ENCODE measurements at places on chromosomes 13 and 19. TPM values are rescaled to one million over a fixed set of nuclear protein-coding genes. Genes with fewer than 3 reads are reported as not detected.

TMEM190 gene
- not detected for total RNA-seq

SGCG gene
- not detected for total RNA-seq

CACNA1A gene
- total RNA-seq = not detected

LILRB3 gene
- total RNA-seq = not detected

ZNF208 gene
- 1.1 TPM for total RNA-seq

PLK5 gene
- not detected for total RNA-seq

NAPSA gene
- 0.15 TPM for total RNA-seq

ZNF223 gene
- total RNA-seq = 4.3 TPM

OR7C1 gene
- total RNA-seq = not detected

KISS1R gene
- total RNA-seq = not detected

KLF2 gene
- total RNA-seq = not detected

REEP6 gene
- 2.7 TPM for total RNA-seq

CCDC70 gene
- total RNA-seq = not detected

LIN37 gene
- 7.6 TPM for total RNA-seq

LYPD3 gene
- total RNA-seq = 18.9 TPM

BRCA2 gene
- 7.2 TPM for total RNA-seq

CGB8 gene
- total RNA-seq = not detected

RAB4B gene
- 21.7 TPM for total RNA-seq

SULT2A1 gene
- total RNA-seq = not detected

FFAR3 gene
- not detected for total RNA-seq

ASF1B gene
- total RNA-seq = 43.2 TPM

SPTBN4 gene
- 1.2 TPM for total RNA-seq

NLRP7 gene
- total RNA-seq = not detected

SLC10A2 gene
- total RNA-seq = not detected

DZIP1 gene
- total RNA-seq = 25.6 TPM

BCKDHA gene
- 41.0 TPM for total RNA-seq

SIGLEC6 gene
- not detected for total RNA-seq

PDS5B gene
- total RNA-seq = 5.8 TPM

RFPL4A gene
- not detected for total RNA-seq

PSPN gene
- 0.62 TPM for total RNA-seq

C19orf38 gene
- total RNA-seq = 0.39 TPM

PSG6 gene
- total RNA-seq = not detected

FFAR1 gene
- total RNA-seq = not detected

LRCH1 gene
- total RNA-seq = 9.2 TPM

ONECUT3 gene
- total RNA-seq = not detected

SRRM5 gene
- not detected for total RNA-seq

ZNF180 gene
- total RNA-seq = 2.5 TPM

ZNF610 gene
- total RNA-seq = 2.6 TPM

IRGC gene
- not detected for total RNA-seq

PSG3 gene
- total RNA-seq = not detected

CD22 gene
- total RNA-seq = not detected

KCNC3 gene
- not detected for total RNA-seq

CPAMD8 gene
- 2.1 TPM for total RNA-seq

VSIG10L gene
- 0.62 TPM for total RNA-seq

ZNF888 gene
- total RNA-seq = 6.2 TPM

PRMT1 gene
- total RNA-seq = 446 TPM

NLRP11 gene
- total RNA-seq = not detected

TGFBR3L gene
- total RNA-seq = 7.5 TPM

ERICH4 gene
- not detected for total RNA-seq

ZNF540 gene
- total RNA-seq = 0.08 TPM

PHLDB3 gene
- total RNA-seq = 15.8 TPM

LILRA2 gene
- total RNA-seq = not detected

RUBCNL gene
- total RNA-seq = 0.65 TPM

NDUFA7 gene
- 96.4 TPM for total RNA-seq

ZNF558 gene
- 20.3 TPM for total RNA-seq
